T-helper 17 cell (primary cell): ENCODE measurements at places on chromosomes 6 and 20. TPM values are rescaled to one million over a fixed set of nuclear protein-coding genes. Genes with fewer than 3 reads are reported as not detected.
A peak's percentile ranks its signal among the peaks of the same experiment; 100 is the strongest.

DNA sequence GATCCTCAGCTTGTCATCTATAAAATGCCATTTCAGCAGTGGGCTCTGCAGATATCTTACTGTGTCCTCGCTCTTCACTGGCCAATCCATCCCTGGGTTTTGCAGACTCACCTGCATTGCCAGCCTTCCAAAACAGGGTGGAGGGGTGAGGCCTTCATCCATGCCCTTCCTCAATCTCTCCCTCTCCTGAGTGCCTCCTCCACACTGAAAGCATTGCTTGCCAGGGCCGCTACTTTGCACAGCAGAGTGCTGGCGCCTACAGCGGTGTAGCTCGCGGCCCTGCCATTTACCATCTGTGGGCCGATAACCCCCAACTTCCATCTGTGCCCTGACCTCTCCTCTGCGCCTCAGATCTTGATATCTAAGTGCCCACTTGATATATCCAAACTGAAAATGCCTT lies 29.4 kb downstream of the TM9SF4 start:
- H3K36me3 ChIP-seq = peaks cover 28% of the 10 kb centered on the region
- H3K27ac ChIP-seq = peak overlapping the region; percentile 74
- peaks cover 11% of the 10 kb centered on the region for H3K4me1 ChIP-seq
- no peak for DNase-seq
- no peaks in the 10 kb centered on the region for H3K27me3 ChIP-seq
- H3K4me3 ChIP-seq = no peak overlapping the region

DNA sequence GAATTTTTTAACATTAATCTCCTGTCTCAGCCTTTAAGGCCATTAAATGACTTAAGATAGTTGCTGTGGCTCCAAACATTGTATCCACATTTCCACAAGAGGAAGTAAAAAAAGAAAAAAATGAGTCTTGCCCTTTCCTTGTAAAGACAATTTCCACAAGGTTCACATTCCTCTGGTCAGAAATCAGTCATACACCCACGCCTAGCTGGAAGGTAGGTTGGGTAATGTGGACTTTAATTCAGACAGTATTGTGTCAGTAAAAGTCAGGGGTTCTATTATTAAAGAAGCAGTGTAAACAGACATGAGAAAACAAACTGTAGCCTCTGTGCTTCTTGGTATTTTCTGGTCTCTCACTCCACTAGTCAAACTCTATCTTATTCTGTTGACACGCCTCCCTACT lies 682.0 kb downstream of the GRIK2 start:
- H3K27me3 ChIP-seq = no peaks in the 10 kb centered on the region
- H3K27ac ChIP-seq = no peak overlapping the region
- no peaks in the 10 kb centered on the region for H3K4me1 ChIP-seq
- DNase-seq = no peak
- no peaks in the 10 kb centered on the region for H3K36me3 ChIP-seq
- no peak overlapping the region for H3K4me3 ChIP-seq

The FILIP1 gene
- 0.08 TPM for total RNA-seq

DNA sequence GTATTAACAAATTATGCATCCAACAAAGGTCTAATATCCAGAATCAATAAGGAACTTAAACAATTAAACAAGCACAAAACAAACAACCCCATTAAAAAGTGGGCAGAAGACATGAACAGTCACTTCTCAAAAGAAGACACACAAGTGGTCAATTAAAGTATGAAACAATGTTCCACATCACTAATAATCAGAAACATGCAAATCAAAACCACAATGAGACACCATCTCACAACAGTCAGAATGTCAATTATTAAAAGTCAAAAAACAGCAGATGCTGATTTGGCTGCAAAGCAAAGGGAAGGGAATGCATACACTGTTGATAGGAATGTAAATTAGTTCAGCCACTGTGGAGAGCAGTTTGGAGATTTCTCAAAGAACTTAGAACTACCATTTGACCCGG lies 129.3 kb downstream of the PFDN4 start:
- peaks cover 6% of the 10 kb centered on the region for H3K27me3 ChIP-seq
- H3K36me3 ChIP-seq = no peaks in the 10 kb centered on the region
- H3K4me1 ChIP-seq = no peaks in the 10 kb centered on the region
- H3K27ac ChIP-seq = no peak overlapping the region

DNA sequence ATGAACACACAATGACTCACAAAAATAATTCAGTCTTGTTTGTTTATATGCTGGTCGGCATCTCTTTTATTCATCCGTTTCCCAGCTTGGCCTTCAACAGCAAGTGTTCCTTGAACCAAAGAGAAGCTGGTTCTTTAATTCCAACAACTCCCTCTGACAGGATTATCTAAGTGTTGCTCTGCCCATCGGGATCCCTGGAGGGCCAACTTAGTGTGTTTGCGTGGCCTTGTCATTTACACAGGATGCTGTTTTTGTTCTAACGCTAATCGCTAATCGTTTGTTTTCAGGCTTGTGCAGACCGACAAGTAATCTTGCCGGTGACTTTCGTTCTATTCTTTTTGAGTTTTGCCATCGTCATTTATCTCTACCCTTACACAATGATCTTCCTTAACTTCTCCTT lies 267.4 kb upstream of the EXOC2 start:
- peaks cover 59% of the 10 kb centered on the region for H3K27me3 ChIP-seq
- no peak overlapping the region for H3K4me3 ChIP-seq
- no peak for DNase-seq
- H3K4me1 ChIP-seq = no peaks in the 10 kb centered on the region
- peaks cover 3% of the 10 kb centered on the region for H3K36me3 ChIP-seq

The PTPRT gene
- not detected for total RNA-seq

GRCh38 chr6:82040405-82041221 lies 206.9 kb downstream of the IBTK start:
- no peak overlapping the region for H3K27ac ChIP-seq
- H3K4me1 ChIP-seq = no peaks in the 10 kb centered on the region
- no peak for DNase-seq

The BFSP1 gene
- total RNA-seq = 1.0 TPM

The GFOD1 gene
- total RNA-seq = 1.4 TPM

GRCh38 chr6:84979541-84979940 lies 215.1 kb upstream of the TBX18 start:
- no peak overlapping the region for H3K4me3 ChIP-seq
- H3K27ac ChIP-seq = no peak overlapping the region
- no peak for DNase-seq

DNA sequence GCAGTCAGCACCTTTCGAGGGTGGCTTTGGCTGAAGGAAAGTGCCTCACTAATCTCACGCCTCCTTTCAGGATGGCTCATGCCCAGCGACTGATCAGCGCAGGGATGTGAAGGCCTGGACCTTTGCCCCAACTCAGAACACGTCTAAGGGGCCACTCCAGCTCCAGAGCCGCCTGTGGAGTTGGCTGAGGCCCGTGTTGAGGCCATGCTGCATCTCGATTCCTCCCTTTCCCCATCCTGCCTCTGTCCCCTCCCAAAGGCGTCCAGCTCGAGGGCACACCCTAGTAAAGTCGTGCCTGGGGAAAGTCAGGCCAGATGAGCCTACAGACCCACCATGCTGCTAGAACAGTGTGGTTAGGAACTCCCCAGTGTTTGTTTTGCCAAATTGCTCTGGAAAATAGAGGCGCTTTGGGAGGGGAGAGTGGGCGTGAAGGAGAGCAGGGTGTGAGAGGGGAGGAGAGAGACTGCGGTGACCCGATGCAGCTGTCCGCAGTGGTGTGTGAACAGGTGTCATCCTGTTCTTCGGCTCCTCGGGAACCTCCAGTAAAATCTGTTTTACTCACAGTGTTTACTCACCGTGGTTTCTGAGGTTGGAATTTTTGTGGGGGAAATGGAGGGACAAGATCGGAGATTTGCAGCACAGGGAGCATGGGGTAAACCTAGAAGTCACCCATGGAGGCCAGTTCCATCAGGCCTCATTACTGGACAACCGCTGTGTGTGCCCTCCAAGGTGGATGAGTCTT lies 85.0 kb upstream of the PMEPA1 start:
- H3K4me3 ChIP-seq = no peak overlapping the region
- peaks cover 4% of the 10 kb centered on the region for H3K4me1 ChIP-seq
- DNase-seq = no peak
- no peak overlapping the region for H3K27ac ChIP-seq
- H3K36me3 ChIP-seq = peaks cover 7% of the 10 kb centered on the region

The LTV1 gene
- 19.1 TPM for total RNA-seq

The OLIG3 gene
- 0.12 TPM for total RNA-seq

DNA sequence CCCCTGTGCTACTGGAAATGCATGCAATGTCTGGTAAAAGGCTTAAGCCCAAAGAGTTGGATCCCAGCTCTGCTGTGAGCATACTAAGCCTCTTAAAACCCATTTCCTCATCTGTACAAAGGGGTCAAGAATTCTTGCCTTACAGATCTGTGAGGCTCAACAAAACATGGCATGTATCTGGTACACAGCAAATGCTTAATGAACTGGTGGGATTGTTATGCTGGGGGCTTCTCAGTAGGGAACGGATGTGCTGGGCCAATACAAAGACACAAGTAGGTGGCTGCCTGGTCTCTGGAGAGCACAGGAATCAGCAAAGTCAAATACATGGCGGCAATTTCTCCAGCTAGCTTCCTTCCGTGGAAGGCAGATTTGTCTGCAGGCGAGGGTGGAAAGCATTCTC lies 62.3 kb downstream of the LAMP5 start:
- no peak for DNase-seq
- no peaks in the 10 kb centered on the region for H3K4me1 ChIP-seq
- no peaks in the 10 kb centered on the region for H3K36me3 ChIP-seq
- H3K4me3 ChIP-seq = no peak overlapping the region
- peaks cover 13% of the 10 kb centered on the region for H3K27me3 ChIP-seq

The JAG1 gene
- total RNA-seq = 4.6 TPM

DNA sequence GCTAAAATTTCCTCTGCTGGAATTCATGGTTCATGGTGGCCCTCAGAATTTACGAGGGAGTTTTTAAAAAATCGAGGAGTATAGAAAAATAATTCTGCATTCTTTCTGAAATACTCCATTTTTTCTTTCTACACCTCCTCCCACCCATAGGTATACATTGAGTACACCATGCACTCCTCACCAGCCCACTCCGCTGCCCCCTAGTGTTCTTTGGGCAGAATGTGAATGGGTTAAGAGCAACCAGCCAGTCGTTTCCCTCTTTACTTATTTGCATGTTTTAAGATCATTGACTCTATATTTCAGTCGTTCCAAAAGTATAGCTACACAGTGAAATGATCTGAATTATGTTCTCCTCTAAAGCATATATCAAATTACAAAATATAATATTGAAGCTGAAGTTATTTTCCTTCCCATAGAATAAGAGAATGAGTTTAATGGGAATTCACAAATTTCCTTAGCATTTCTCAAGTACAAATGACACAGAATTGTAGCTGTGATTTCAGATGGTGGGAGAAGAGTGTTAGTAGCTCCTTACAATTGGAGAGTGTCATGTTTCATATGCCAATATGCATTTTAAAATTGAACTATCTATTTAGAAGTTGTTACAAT lies 977.7 kb upstream of the SLC35B3 start:
- H3K36me3 ChIP-seq = no peaks in the 10 kb centered on the region
- no peak for DNase-seq
- no peak overlapping the region for H3K4me3 ChIP-seq
- H3K27ac ChIP-seq = no peak overlapping the region
- H3K4me1 ChIP-seq = no peaks in the 10 kb centered on the region
- H3K27me3 ChIP-seq = no peaks in the 10 kb centered on the region

The THBS2 gene
- not detected for total RNA-seq

The SLC25A27 gene
- not detected for total RNA-seq

DNA sequence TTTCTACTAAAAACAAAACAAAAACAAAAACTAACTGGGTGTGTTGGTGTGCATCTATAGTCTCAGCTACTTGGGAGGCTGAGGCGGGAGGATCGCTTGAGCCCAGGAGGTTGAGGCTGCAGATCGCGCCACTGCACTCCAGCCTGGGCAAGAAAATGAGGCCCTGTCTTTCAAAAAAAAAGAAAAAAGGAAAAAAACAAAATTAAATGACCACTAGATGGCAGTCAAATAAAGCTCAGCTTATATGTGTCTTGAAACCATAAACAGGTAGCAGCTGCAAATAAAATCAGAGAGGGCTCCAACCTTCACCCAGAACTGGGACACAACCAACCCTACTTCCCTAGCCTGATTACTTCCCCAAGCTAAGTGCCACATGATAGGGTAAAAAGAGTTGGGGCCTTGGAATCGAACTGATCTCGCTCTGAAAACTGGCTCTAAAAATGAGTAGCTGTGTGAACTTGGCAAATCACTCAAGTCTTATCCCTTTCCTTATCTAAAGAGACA lies 67.1 kb upstream of the ADGRF4 start:
- no peaks in the 10 kb centered on the region for H3K27me3 ChIP-seq
- no peak for DNase-seq
- peaks cover 10% of the 10 kb centered on the region for H3K4me1 ChIP-seq
- peak overlapping the region; percentile 51 for H3K27ac ChIP-seq
- H3K4me3 ChIP-seq = no peak overlapping the region

DNA sequence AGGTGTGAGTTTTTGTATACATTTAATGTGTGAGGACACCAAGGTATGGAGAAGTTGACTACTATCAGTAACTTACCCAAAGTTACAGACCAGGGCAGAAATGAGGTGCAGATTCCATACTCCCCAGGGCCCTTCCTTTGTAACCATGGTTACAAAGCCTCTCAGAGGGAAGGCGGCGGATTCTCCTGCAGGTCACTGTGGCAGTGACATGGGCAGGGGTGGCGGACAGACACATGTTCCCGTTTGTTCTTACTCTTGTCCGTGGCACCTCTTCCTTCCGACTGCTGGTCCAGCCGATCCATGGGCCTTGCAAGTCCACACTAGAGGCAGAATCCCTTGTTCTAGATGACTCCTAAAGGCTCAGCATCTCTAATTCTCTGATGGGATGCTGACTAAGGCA lies 43.0 kb downstream of the PDYN start:
- peaks cover 56% of the 10 kb centered on the region for H3K27me3 ChIP-seq
- no peaks in the 10 kb centered on the region for H3K36me3 ChIP-seq
- H3K4me3 ChIP-seq = no peak overlapping the region
- DNase-seq = no peak

The NOX3 gene
- total RNA-seq = not detected

The DACT2 gene
- not detected for total RNA-seq

DNA sequence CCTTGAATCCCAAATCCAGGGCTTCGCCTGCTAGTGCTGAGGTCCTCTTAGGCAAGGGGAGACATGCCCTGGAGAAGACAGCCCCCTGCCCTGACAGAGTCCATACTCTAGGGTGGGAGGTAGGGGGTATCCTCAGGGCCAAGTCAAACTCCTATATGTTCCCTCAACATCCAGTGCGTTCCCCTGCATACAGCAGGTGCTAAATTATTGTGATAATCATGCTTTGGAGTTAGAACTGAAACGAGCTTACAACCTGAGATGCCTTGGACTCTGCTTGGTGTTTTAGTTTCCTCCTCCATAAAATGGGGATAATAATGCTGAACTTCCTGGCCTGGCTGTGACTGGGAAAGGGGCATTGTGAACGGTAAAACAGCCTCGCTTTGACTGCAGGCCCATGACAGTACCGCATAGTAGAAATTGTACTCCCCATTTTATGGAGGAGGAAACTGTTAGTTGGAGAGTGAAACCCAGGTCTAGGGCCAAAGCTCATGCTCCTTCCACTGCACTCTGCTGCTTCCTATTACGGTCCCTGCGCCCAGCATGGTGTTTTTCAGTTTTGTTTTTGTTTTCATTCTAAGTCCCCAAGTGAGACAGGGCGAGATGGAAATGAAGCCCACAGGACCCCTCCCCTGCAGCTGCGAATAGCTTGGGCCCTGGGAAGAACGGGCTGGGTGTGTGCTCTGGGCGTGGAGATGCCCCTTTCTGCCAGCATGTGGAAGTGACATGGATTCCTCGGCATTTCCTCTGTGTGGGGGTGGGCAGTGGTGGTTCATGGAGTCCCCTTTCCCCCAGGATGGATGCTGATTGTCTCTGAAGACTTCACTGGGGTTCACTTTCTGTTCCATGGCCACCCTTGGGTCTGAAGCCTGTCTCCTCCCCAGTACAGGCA lies 162.5 kb downstream of the VEGFA start:
- peaks cover 3% of the 10 kb centered on the region for H3K4me1 ChIP-seq
- H3K36me3 ChIP-seq = no peaks in the 10 kb centered on the region
- DNase-seq = no peak
- H3K4me3 ChIP-seq = no peak overlapping the region
- H3K27me3 ChIP-seq = peaks cover 6% of the 10 kb centered on the region

The C20orf144 gene
- total RNA-seq = 0.13 TPM

The SYCP2L gene
- not detected for total RNA-seq
